Thyroid gland (tissue), 4 donors: ENCODE measurements at places on chromosomes 2 and 18.

DNA sequence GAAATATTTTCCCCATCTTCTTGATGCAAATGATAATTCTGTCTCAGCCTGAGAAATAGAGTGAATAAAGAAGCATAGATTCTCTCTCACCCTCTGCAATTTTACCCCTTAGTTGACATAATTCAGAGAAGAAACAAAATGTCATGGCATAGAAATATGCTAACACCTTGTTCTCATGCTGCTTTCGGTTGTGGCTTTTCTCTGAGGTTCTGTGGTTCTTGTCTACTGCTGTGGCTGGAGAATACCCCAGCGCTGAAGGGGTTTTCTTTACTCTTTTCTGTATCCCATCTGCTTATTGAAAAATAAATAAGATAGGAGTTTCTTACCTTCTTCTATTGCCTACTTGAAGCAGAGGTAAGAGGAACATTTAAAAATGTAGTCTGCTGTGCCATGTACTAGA is 15.4 kb upstream of the RAB27B start:
- DNase-seq = no peak

DNA sequence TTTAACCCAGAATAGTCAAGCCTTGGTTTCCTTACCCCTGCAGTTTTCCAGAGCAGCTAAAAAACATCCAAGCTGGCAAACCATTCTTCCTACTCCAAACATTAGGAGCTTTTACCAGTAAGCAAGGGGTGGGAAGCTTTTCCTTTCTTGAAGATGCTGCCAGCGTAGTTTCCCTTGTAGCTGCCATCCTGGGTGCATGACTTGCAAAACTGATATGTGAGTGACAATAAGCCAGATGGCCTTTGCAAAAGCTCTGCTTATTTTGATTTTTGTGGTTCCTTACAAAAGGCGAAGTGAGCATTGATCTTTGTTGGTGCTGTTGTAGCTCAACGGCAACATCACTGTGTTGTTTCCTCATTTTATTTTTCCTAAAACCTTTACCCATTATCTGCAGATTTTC is 138.8 kb downstream of the WDSUB1 start:
- no peak for DNase-seq

- DNase-seq = no peak
Observed at GRCh38 chr2:158381978-158382377, 74.6 kb downstream of the CCDC148 start.

DNA sequence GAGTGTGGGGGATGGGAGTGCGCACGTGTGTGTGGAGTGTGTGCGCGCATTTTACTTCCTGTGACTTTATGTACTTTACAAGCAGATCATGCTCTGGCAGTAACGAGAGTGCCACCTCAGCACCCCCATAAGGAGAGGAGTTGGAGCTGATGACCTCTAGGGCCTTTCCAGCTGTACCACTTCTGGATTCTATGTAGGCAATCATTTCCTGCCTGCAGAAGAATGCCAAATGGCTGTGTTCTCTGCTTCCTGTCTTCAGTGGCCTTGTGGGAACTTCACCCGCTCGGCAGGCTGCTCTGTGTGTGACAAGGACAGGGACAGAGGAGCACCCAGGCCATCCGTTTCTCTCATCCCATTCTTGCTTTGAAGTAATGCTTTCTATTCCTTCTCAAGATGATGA is 22.8 kb upstream of the ZNF385B start:
- DNase-seq = no peak

DNA sequence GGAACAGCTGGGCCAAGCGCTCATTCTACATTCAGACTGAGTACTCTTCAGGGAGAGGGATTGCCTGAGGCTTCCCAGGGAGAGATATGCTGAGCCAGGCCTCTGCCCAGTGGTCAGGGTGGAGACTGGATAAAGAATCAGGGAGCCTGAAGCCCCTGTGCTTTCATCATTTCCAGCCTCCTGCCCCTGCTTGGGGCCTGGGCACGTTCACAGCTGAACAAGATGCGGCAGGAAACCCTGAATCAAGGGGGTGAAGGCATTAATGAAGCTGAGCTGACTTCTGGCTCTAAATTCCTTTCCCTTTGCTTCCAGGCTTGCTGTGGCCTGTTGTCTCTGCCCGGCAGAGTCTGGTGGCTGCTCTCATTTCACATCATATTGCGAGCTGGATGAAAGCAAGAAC is 35.0 kb downstream of the RPL37A start:
- no peak for DNase-seq

DNA sequence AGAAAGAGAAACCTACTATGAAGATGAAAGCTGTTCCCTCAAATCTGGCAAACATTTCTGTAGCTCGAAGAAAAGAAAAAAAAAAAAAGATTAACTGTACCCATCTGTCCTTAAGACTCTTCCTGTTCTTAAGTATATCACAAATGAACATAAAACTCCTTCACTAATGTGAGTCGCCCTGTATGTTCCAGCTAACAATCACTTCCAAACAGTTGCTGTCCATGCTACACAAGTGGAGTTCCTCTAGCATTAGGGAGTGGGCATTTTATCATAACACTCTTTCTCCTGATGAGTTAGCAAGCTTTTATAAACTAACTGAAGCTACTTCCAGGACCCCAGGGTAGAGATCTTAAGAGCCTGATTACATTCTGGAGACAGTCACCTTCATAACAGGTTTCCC is 5.8 kb downstream of the CUL3 start:
- no peak for DNase-seq
